ENCODE measurements at places on chromosomes 5 and 9.

DNA sequence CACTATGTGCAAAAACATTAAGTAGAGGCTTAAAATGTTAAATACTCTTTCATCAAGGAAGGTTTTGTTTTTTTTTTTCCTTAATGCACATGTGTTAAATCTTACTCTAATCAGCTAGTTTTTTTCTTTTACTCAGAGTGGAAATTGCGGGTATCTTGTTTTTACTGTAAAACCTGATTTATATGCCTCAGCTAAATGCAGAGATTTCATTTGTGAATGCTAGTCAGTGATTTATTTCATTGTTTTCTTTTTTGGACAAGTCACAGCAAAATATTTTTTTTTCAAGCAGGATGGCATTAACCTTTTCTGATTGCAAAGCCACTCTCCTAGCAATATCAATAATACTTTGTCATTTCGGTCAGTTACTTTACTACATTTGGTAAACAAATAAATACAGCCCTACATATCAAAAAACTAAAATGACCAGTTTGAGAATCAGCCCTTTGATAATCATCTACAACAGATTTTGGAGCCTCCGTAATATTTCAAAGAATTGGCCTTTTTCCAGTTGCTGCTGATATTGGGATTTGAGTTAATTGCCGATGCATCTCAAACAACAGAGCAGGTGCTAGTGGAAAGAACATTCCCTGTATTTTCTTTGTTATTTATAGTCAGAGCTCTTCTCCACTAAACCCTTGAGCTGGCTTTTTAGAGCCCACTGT lies 579.2 kb upstream of the ZNF608 start:
- DNase-seq = no peak

DNA sequence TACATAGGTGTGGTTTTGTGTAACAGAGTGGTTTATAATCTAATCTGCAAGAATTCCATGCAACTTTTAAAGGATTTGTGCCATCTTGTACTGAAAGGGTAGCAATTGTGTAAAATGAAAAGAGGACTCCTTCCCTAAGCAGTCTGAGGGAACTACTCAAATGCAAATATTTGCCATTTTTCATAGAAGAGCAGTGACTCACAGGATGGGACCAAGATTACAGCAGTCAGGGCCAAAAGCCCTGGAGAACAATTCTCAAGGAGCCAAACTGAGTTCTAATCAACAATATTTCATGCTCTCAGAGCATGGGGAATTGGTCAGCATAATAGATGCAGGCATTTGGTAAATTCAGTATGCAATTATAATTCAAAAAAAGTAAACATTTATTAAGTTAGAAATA lies 495.8 kb downstream of the CHSY3 start:
- DNase-seq = no peak

- DNase-seq = no peak
Observed at GRCh38 chr9:115211413-115212124, 93.6 kb upstream of the TNC start.

- DNase-seq = no peak
Observed at GRCh38 chr5:139369181-139369580, 13.9 kb downstream of the SLC23A1 start.

GRCh38 chr5:82986404-82986803 lies 90.8 kb downstream of the TMEM167A start:
- DNase-seq = no peak

GRCh38 chr5:150780187-150780692 lies 1.7 kb downstream of the SMIM3 start:
- DNase-seq = peak; percentile 31

GRCh38 chr5:22649074-22649473 lies 204.1 kb downstream of the CDH12 start:
- peak; percentile 58 for DNase-seq

DNA sequence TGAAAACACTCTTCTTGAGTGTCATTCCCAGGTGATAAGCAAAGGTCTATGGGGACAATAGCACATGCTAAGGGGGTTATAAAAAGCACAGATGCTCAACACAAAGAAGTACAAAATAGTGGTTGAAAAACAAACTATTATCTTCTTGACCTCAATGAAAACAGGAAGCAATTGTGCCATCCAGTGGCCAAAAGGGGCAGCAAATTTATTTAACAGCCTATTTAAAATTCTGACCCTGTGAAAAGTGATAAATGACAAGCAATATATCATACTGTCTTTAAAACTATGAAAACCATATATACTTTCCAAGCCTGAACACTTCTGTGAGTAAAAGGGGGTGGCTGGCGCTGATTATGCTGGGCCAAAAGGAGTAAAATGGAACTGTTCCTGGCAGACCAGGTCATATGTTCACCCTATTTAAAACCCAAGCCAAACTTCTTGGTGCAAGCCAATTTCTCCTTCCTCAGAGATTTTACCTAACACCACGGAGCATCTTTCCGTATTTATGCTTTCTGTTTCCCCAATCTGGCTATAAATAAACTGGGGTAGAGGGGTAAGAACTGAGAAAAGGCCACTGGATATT lies 29.7 kb downstream of the TEX10 start:
- peak; percentile 70 for DNase-seq

GRCh38 chr9:73583576-73583975 lies 431.9 kb downstream of the ANXA1 start:
- no peak for DNase-seq

GRCh38 chr5:33337637-33337992 lies 103.2 kb upstream of the TARS1 start:
- no peak for DNase-seq

- no peak for DNase-seq
Observed at GRCh38 chr9:122863407-122863806, 35.0 kb upstream of the PDCL start.

GRCh38 chr5:172909931-172910502 lies 49.2 kb upstream of the RPL26L1 start:
- DNase-seq = peak; percentile 51

DNA sequence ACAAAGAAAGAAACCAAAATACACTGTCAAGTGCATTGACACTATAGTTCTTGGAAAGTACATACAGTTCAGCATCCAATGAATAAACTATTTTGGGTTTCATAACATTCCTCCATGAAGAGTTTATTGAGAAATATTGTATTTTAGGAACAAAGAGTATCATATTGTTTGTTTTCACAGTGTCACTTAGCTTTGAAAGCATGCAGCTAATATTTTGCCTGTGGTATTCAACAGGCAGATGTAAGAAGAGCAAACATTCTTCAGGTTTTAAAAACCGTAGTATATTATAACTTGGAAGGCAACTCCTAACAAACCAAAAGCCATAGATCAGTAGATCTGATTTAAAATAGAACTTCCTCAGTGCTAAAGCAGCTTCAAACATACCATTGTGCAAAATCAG lies 4.5 kb downstream of the PRELID2 start:
- DNase-seq = no peak

GRCh38 chr5:31965227-31965626 lies 208.9 kb downstream of the GOLPH3 start:
- DNase-seq = no peak

GRCh38 chr9:2730971-2731370 lies 13.7 kb downstream of the KCNV2 start:
- no peak for DNase-seq

DNA sequence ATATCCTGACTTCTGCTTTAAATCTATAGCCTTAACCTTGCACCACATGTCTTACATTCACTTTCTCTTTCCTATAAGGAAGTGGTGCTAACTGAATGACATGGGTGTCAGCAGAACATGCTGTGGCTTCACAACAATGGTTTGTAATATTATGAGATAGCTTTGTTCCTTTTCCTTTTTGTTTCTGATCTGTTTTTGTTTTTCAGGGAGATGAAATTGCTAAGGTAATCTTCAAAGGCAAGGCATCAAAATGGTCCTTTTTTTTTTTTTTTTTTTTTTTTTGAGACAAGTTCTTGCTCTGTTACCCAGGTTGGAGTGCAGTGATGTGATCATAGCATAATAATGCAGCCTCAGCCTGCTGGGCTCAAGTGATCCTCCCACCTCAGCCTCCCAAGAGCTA lies 53.6 kb upstream of the RANBP6 start:
- no peak for DNase-seq

- DNase-seq = peak; percentile 37
Observed at GRCh38 chr9:124011460-124012301, at the start of gene LHX2. TSS of gene LHX2 (plus strand) at chr9:124011768. CDS start at chr9:124012349, 581 bp downstream.

GRCh38 chr9:130466537-130467217 lies 21.9 kb downstream of the ASS1 start:
- no peak for DNase-seq

- DNase-seq = no peak
Observed at GRCh38 chr9:76650692-76651091, 113.5 kb upstream of the PCA3 start.

- no peak for DNase-seq
Observed at GRCh38 chr5:86124333-86124732, 493.4 kb upstream of the COX7C start.

GRCh38 chr9:99392986-99393385 lies 170.9 kb downstream of the SEC61B start:
- no peak for DNase-seq

DNA sequence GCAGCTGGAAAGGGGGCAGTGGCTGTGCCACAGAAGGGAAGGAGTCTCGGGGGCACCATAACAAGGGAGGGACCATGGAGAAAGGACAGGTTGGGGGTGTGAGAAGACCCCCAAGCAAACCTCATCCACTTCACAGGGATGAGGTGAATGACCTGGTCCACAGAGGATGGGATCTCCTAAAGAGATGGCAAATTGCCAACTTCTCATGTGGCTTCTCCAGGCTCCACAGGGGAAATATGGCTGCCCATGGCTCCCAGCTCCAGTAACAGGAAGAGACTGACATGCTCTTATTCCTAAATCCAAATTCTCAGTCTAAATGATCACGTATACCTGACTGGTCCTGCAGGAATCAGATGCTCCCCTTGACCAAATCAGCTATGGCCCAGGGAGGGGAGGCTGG lies 340.4 kb downstream of the SPOCK1 start:
- DNase-seq = no peak

DNA sequence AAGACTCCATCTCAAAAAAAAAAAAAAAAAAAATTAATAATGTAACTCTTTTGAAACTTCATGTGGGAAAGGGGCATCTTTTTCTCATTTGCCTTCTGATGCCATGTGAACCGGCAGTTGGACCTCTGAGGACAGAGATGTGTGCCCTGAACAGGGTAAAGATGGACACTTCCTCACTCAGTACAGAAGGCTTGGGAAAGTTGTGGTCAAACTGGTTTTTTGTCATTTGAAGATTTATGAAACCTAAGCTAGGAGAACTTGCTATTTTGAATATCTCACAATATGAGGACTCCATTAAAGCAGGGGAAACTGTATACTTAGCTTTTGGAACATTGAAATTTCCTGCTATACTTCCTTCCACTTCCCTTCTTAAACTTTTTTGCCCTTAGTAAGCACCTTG lies 147.5 kb upstream of the ALDH1B1 start:
- DNase-seq = no peak

GRCh38 chr5:32030686-32031085 lies 143.4 kb downstream of the GOLPH3 start:
- no peak for DNase-seq

- DNase-seq = no peak
Observed at GRCh38 chr5:134085411-134085810, 29.1 kb upstream of the TCF7 start.

- no peak for DNase-seq
Observed at GRCh38 chr5:25002371-25002770, 357.6 kb upstream of the CDH10 start.

GRCh38 chr5:172870715-172871461 lies 36.8 kb downstream of the ERGIC1 start:
- DNase-seq = no peak

GRCh38 chr5:84303315-84303714 lies 81.4 kb downstream of the EDIL3 start:
- DNase-seq = no peak

DNA sequence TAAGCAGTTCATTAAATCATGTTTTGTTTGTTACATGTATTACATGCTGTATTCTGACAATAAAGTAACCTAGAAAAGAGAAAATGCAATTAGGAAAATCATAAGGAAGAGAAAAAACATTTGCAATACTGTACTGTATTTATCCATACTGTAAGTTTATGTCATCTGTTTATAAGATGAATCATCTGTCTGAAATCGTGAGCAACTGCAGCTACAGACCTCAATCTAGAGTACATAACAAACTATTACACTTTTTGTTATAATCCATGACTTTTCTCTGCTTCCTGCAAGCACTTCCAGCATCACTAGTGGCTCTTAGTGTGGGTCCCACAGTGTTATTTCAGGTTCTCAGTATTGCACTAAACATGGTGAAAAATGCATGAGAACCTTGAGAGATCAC lies 144.4 kb upstream of the NR4A3 start:
- no peak for DNase-seq

DNA sequence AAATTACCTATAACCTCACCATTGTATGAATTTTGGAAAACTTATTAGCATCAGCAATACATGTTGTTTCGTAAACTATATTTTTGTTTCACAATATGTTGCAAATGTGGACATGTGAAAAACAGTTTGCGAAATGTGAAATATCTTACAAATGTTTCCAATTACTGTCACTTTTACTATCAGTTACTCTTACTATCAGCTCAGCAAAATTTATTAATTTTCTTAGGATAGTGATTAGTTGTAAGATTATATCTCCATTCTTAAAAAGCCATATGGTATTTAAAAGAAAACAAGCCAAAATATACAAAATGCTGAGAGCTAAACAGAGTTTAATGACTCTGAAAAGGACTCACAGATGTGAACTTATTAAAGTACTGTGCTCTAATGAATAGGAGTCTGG lies 111.9 kb upstream of the LPAR1 start:
- DNase-seq = no peak

- DNase-seq = no peak
Observed at GRCh38 chr9:76562511-76562911, 103.5 kb downstream of the GCNT1 start.

DNA sequence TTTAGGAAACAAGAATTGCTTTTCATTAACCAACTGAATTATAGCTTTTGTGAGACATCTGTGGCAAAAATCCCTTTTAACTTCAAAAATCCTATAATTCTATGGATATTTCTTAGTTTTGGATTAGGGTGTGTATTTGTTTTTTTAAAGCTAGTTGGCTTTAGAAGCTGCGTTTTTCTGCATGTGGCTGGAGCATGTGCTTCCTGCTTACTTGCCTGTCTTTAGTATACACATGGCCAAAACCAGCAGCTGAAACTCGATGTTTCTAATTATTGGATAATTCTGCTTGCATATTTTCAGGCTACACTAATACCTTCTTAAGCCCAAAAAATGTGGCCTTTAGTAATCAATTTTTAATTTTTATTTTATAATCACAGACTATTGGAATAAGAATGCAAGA lies 8.9 kb downstream of the RECK start:
- no peak for DNase-seq

- no peak for DNase-seq
Observed at GRCh38 chr9:4308482-4308881, 8.6 kb upstream of the GLIS3 start.

DNA sequence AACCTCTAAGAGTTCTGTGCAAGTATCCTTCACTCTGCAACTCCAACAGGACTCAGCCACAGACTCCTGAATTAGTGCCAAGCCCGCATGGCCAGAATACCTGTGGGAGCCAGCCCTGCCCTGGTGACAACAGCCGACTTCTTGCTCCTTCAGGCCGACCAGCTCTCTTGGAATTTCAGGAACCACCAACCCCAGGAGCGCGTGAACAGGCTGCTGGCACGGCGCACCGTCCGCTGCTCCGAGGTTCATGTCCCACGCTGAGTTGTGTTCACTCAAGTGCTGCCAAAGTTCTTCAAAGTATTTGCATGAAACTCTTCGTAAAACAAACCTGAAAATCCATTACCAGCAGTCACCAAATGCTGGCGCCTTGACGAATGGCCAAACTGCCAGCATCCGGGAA lies 232.8 kb downstream of the NR2F1-AS1 start:
- DNase-seq = no peak
